ENCODE measurements at places on chromosomes 12 and 14. TPM values are rescaled to one million over a fixed set of nuclear protein-coding genes. Genes with fewer than 3 reads are reported as not detected.

- no peak for DNase-seq
- no peaks in the 10 kb centered on the region for H3K36me3 ChIP-seq
- no peak overlapping the region for H3K27ac ChIP-seq
- no peak overlapping the region for H3K4me3 ChIP-seq
Observed at GRCh38 chr14:35380794-35381193, 23.8 kb downstream of the NFKBIA start.

- H3K27ac ChIP-seq: no peak overlapping the region
- peaks cover 48% of the 10 kb centered on the region for H3K36me3 ChIP-seq
- no peaks in the 10 kb centered on the region for H3K27me3 ChIP-seq
- DNase-seq: no peak
- H3K4me1 ChIP-seq: no peaks in the 10 kb centered on the region
- no peak overlapping the region for H3K4me3 ChIP-seq
Observed at GRCh38 chr12:101780599-101780998, 41.3 kb upstream of the SYCP3 start.

DNA sequence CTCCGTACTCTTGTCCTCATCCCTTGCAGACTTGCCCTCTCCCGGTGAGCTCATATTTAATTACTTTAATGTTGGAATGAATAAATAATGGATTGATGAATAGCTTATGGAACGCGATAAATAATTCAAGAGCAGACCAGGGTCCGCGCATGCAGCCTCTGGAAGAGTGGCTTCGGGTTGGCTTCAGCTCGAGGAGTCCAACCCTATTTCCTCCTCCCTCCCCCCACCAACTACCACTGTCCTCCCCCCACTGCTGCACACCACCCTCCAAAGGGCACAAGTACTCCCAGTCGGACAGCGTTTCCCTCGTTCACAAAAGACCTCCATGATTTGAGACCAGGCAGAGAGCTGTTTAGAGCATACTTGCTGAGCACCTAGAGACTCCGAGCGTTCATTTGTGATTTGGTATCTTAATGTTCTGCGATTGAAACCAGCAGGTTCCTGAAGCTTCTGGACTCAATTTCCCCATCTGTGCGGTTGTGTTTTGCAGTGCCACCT lies 647 bp upstream of the SIX1 start:
- peak overlapping the region; percentile 54 for H3K4me3 ChIP-seq
- DNase-seq: no peak
- peaks cover 99% of the 10 kb centered on the region for H3K27me3 ChIP-seq
- no peaks in the 10 kb centered on the region for H3K36me3 ChIP-seq
- H3K27ac ChIP-seq: no peak overlapping the region
- H3K4me1 ChIP-seq: peaks cover 56% of the 10 kb centered on the region

- no peaks in the 10 kb centered on the region for H3K36me3 ChIP-seq
- no peak overlapping the region for H3K27ac ChIP-seq
- no peak overlapping the region for H3K4me3 ChIP-seq
- peaks cover 17% of the 10 kb centered on the region for H3K27me3 ChIP-seq
- DNase-seq: no peak
Observed at GRCh38 chr12:111166779-111167540, 201.9 kb downstream of the PHETA1 start.

DNA sequence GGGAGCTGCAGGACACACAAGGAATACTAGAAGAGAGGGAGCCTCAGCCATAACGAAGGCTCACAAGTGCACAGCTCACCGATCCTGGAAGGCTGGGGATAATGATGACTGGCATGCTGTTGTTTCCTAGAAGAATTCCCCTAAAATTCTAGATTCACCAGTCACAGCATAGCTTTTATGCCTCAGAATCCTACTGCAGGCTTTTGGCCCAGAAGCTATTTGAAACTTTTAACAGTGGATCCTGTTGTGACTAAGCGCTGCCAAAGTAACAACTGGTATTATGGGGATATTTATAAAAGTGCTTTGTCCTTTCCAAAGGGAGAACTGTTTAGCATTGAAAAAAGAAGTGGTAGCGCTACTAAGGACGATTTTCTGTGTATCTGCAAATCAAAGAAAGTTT lies 214.1 kb upstream of the PELI2 start:
- H3K4me3 ChIP-seq: no peak overlapping the region
- no peaks in the 10 kb centered on the region for H3K36me3 ChIP-seq
- no peaks in the 10 kb centered on the region for H3K27me3 ChIP-seq
- no peak overlapping the region for H3K27ac ChIP-seq
- no peaks in the 10 kb centered on the region for H3K4me1 ChIP-seq

GRCh38 chr12:112283546-112283945 lies 98.7 kb downstream of the HECTD4 start:
- DNase-seq: no peak
- H3K4me3 ChIP-seq: no peak overlapping the region
- no peak overlapping the region for H3K27ac ChIP-seq
- H3K4me1 ChIP-seq: peaks cover 5% of the 10 kb centered on the region

RNASE7 gene
- not detected for total RNA-seq

Data from lower lobe of right lung (tissue), 2 donors.